ENCODE measurements at places on chromosomes 5 and 9. TPM values are rescaled to one million over a fixed set of nuclear protein-coding genes. Genes with fewer than 3 reads are reported as not detected.

The IL3 gene
- not detected for total RNA-seq

The OR1J4 gene
- not detected for total RNA-seq

The TMEM215 gene
- 2.1 TPM for total RNA-seq

The GABRB2 gene
- 0.10 TPM for total RNA-seq

The HCN1 gene
- 0.21 TPM for total RNA-seq

The NR4A3 gene
- total RNA-seq = 4.7 TPM

The SMIM32 gene
- not detected for total RNA-seq

The STKLD1 gene
- total RNA-seq = 0.41 TPM

The UBE2QL1 gene
- 2.3 TPM for total RNA-seq

The CCDC152 gene
- 3.0 TPM for total RNA-seq

The DMRT3 gene
- not detected for total RNA-seq

The SEMA4D gene
- total RNA-seq = 35.8 TPM

The GABRG2 gene
- total RNA-seq = not detected

The PCDHA2 gene
- total RNA-seq = 0.72 TPM

The RASGEF1C gene
- total RNA-seq = 4.8 TPM

The ANKRD18B gene
- 6.6 TPM for total RNA-seq

The GRXCR2 gene
- total RNA-seq = not detected

Data from tongue (tissue), 3 donors.